ENCODE measurements at places on chromosomes 6 and 20. TPM values are rescaled to one million over a fixed set of nuclear protein-coding genes. Genes with fewer than 3 reads are reported as not detected.

The LZTS3 gene
- total RNA-seq = 5.2 TPM

The DNAH8 gene
- total RNA-seq = not detected

The SCUBE3 gene
- total RNA-seq = 1.6 TPM

The ASCC3 gene
- total RNA-seq = 46.9 TPM

The PSMB8 gene
- 43.8 TPM for total RNA-seq

The HLA-DOA gene
- total RNA-seq = 0.08 TPM

The MEP1A gene
- total RNA-seq = not detected

The ASIP gene
- not detected for total RNA-seq

DNA sequence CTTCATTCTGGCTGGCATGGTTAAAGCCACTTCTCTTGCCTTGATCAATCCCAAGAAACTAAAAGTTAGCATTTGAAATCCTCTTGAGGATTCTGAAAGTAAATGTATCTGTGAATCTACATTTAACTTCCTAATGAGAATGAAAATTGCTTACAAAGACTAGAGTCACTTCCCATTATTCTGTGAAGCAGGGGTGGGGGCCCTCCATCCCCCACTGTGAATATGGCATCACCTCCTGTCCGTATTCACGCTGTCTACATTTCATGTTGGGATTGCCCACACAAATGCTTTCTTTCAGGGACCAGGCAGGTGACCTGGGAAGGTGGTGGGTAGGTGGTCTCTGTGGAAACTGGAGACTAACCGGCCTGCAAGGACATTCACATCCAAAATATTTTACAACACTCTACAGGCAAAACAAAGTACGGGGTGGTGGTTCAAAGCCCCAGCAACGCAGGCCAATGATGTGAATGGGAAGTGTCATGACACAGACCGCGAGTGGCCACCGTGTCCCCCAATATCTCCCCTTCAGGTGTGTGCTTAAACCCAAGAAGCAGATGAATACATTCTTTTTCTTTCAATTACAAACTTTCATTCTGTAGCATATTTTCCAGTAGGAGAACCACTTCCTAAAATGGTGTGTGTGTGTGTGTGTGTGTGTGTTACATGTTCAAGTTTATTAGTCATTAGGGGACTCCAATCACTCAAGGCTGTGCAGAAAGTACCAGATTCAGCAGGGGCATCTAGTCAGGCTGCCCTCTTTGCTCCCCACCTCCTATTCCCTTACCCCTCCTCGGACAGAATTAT lies 132.2 kb downstream of the PRND start:
- no peak for DNase-seq

- no peak for DNase-seq
These were observed 97.1 kb upstream of the CEP85L start for GRCh38 chr6:118748311-118749062.

GRCh38 chr20:5865604-5866003 lies 84.7 kb downstream of the TRMT6 start:
- no peak for DNase-seq

DNA sequence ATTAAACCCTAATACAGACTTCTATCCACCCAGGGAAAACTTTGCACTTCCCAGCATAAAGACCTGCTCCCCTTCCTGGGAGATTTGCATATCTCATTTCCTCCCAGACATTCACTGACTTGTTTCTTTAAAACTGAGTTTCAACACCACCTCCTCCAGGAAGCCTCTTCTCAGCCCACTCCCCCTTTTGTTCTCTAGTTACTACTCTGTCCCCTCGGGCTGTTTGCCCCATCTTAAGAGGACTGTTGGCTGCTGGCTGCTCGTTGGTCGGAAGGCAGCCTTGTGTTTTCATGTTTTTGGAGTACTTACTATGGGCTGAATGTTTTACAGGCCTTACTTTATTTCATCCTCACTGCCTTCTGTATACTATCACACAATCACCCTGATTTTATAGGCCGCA lies 6.6 kb downstream of the ARHGAP40 start:
- DNase-seq = no peak

GRCh38 chr6:170361335-170361734 lies 54.8 kb downstream of the FAM120B start:
- no peak for DNase-seq

DNA sequence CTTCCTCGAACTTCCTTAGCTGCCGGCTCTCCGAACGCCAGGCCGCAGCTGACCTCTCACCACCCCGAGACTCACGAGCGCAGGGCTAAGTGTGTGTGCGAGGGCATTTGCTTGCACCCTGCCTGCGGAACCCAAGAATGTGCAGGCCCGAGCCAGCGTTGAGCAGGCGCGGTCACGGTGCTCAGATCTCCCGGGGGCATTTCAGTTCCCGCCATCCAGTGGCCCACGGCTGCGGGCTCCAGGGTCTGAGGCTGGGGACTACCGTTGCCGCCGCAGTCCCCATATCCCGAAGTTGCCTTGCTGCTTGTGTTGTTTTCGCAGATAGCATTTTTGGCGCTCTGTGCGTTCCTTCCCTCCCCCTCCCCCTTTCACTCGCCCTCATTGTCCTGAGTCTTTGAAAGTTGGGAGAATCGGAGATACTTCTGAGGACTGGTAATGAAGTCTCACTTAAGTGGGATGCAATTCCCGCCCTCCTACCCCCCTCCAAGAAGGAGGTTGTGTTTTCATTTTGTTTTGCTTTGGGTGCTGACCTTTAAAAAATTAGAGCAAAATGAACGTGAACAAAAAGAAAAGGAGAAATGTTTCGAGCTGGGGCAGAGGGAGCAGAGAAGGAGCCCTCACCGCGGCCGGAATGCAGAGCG lies 1.7 kb downstream of the NR2E1 start:
- no peak for DNase-seq

- DNase-seq = no peak
These were observed 69.8 kb upstream of the HIVEP1 start for GRCh38 chr6:11942185-11942864.

DNA sequence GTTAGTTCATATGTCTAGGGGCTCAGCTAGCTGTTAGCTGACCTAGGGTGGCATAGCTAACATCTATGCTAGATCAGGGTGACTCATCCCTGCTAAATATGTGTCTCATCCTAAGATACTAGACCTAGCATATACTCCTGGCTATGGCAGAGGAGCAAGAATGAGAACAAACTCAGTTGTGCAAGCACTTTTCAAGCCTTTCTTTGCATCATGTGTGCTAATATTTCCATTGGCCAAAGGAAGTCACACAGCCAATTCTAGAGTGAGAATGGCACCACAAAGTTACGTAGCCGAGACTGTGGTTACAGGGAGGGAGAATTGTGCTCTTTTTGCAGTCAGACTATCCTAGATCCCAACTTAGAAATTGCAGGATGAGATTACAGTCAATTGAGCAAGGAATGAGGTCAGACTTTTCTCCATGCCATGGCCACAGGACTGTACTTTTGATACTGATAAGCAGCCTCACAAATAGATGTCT lies 78.7 kb downstream of the PLCB4 start:
- DNase-seq = no peak

DNA sequence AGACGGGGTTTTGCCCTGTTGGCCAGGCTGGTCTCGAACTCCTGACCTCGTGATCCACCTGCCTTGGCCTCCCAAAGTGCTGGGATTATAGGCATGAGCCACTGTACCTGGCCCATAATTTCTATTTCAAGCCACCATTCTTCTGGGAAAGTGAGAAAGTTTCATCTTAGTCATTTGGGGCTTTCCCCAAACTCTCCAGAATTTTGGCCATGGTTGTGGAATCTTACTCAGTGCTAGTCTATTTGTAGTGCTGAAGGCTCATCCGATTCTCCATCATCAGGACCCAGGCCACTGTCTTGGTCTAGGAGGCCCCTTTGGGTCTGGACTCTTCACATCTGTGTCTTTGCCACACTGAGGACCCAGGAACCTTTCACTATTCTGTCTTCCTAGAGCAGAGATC lies 164.9 kb downstream of the EYA2 start:
- no peak for DNase-seq
